CD8-positive, alpha-beta memory T cell (primary cell): ENCODE measurements at places on chromosomes 2 and 18.

DNA sequence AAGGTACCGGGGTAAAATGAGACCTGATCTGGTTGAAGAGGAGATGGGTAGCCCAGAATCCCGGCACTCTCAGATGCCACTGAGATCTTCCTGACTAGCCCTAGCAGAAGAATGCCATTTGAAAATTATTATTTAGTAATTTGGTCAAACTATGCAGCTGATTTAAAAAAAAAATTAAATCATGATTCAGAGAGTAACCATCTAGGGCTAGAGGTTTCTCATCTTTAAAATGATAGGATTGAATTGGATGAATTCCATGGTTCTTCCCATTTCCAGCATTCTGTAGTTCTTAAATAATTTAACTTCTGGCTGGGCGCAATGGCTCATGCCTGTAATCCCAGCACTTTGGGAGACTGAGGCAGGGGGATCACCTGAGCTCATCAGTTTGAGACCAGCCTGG, 106.1 kb downstream of the MYO1B start:
- DNase-seq, result no peak

- DNase-seq, result no peak
Measured at GRCh38 chr2:118430510-118431164, 342.4 kb downstream of the INSIG2 start.

DNA sequence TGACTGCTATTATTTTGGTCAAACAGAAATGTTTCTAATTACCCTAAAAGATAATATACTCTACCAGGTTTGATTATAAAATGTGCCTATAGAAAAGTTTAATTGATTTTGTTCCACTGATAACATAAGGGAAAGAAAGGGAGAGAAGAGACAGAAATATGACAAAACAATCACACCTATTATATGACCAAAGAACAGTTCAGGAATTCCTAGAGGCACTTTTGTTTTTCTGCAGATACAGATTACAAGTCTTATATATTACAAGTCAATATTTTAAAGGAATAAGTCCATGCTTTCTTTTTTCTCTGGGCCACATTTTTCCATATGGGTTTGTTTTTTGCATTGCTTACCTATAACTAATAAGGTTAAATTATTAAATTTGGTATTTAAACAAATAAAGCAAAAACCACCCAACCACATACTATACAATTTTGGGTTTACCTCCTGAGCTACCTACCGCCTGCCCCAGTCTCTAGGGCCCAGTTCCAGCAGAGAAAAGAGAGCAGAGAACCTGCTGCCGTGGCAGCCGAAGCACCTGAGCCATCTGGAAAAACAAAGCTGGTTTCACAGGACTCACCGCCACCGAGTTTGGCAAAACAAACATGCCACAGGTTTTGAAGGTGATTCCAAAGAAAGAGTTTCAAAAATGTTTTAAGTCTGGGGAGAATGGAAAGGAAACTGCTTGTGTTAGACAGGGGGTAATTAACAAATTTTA, 92.1 kb downstream of the DYM start:
- no peak for DNase-seq

DNA sequence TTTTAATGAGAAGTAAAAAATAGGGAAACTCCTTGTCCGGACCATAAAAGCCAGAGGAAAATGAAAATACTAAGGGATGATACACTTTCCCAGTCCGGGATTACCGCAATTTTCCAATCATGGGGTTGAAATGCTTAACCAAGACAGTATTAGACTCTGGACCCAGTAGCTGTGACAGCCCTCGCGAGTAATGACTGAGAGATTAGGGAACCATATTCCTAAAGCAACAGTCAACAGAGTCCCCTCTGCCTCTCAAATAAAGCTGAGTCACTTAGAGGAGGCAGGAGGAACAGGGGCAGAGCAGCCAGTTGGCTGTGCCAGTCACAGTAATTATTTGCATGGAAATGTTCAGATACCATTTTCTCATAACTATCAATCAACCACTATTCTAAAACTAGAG, 34.8 kb downstream of the GPATCH11 start:
- DNase-seq, result no peak

GRCh38 chr2:181907057-181907456, 15.5 kb downstream of the ITPRID2 start:
- no peak for DNase-seq

- DNase-seq, result no peak
Measured at GRCh38 chr2:230209422-230210051, 10.2 kb downstream of the SP110 start.

- no peak for DNase-seq
Measured at GRCh38 chr2:97654309-97654708, 8.4 kb downstream of the COX5B start.

DNA sequence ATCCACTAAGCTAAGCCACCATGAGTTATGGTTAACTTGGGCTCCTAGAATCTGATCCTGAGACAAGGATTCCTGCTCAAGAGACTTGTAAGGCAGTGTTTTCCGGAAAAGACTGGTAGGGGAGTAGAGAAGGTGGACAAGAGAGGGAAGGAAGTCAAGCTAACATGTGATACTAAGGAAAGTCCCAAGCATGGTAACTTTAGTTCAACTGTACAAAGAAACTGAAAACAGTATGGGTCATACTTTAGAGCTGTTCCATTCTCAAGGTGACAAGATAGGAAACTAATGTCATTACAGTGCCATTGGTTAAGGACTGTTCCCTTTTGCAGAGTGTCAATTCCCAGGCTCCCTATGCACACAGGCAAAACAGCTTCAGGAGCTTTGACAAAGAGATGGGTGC, 5.8 kb downstream of the MYO5B start:
- no peak for DNase-seq

- DNase-seq, result no peak
Measured at GRCh38 chr2:217479566-217479965, 523.2 kb downstream of the TNS1 start.

DNA sequence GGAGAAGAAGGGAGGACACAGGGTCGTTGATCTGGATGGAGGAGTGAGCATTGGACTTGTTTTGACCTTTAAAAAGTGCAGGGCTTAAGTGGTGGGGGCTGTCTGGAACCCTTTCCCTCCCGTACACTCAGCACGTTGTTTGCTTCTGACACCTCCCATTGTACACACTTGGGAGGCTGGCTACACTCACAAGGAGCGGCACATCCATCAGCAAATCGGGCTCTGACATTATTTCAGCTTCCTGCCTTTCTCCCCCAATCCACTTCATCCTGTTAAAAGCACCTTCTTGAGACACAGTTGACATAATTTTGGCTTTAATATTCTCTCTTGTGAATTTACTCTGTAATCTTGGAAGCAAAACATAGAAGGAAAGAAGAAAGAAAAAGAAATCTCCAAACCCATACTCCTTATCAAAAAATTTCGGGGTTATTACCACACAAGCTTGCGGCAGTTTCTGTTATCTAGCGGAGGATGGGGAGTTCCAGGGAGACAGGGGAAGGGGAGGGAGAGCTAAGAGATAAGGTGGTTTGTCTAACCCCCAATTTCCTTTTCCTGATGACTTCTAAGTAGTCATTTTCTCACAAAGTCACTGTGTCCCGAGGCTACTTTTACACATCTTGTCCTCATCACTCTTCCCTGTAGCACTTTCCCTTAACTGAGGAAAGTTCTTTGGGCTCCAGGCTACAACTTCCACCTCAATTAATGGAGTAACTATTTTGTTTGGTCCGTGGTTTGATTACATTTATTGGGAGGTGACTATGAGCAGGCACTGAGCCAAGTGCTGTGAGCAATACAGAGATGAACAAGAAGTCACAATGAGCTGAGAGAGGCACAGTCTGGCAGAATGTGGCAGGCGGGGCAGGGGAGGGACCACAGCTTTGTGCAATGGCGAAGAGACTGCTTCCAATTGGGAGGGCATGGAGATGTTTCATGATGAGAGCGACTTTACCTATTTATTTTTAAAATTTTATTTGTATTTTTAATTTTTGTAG, 240.1 kb upstream of the MEX3C start:
- no peak for DNase-seq

DNA sequence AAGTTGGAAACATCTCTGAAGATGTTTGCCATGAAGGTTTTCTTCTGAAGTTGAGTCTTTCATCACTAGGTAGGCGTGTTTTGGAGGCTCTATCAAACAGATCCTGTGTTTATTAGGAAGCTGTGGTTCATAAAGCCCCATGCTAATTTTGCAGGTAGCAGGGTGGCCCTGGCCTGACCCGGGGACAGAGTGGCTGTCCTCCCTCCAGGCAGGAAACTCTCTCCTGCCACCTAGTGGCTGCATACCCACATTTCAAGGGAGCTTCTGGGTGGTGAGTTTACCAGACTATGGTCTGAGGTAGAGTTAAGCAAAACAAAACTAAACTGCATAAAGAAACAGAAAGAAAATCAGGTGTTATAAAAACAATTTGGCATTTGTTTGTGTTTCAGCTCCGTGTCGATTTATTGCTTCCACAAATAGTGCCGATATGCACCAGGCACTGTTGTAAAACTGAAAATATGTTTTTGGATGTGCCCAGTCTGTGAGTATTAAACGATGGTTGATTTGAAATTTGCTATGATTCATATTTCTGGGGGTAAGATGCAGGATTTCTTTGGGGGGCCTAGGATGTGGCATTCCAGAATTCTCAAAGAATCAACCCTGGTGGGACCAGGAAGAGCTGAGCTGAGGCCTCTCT, 26.0 kb upstream of the IL37 start:
- peak; percentile 52 for DNase-seq

DNA sequence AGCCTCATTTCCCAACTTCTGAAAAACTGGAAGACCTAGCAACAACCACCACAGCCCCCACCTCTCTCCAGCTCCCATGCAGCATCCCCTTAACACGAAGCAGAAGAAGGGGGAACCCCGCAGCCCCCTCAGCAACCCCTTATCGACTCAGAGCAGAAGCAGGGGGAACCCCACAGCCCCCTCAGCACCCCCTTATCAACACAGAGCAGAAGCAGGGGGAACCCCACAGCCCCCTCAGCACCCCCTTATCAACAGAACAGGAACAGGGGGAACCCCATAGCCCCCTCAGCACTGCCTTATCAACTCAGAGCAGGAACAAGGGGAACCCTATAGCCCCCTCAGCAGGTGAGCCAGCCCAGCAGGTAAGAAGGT, 6.7 kb downstream of the SLC66A2 start:
- DNase-seq, result no peak

DNA sequence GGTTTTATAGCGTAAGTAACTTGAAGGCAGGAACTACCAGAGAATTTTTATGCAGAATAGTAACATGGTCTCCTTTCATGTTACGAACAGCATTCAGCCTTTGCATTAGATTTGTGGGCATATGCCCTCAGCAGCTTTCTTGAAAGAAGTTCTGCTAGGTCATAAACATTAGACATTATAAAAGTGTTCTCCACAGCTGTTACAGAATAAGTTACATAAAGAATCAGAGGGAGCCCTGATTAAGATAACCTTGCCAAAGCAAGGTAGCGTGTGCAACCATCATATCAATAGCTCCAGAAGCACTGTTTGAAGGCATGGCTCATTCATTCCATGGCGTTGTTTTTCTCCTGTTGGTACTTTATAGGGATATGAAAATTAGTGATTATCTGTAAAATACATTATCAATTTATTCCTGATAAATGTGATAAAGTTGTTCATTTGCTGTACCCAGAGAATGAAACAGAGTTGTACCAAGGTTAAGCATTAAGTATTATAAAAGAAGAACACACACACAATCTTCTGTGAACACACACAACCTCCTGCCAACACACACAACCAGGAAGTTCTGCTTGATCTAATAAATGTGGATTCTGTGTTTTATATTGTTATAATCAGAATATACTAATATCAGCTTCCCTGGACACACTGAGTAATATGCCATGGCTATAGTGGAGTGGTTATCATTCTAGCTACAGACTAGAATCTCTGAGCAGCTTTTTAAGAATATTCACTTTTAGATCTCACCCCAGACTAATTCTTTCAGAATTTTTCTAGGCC, 286.7 kb upstream of the SLC39A10 start:
- no peak for DNase-seq

GRCh38 chr18:48819781-48820482, 130.8 kb downstream of the SMAD7 start:
- no peak for DNase-seq

- DNase-seq, result no peak
Measured at GRCh38 chr2:216661639-216662375, 28.6 kb downstream of the IGFBP2 start.

DNA sequence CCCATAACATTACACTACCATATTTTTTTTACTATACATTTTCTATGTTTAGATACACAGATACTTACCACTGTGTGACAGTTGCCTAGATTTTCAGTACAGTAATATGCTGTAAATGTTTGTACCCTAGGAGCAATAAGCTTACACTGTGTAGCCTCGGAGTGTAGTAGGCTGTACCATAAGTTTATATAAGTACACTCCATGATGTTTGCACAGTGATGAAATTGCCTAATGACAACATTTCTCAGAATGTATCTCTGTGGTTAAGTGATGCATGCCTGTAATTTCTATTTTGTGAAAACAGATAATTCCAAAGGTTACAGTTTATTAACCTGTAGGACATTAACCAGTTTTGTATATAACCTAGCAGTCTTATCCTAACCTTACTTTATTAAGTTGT, 128.1 kb upstream of the RBMS1 start:
- no peak for DNase-seq

DNA sequence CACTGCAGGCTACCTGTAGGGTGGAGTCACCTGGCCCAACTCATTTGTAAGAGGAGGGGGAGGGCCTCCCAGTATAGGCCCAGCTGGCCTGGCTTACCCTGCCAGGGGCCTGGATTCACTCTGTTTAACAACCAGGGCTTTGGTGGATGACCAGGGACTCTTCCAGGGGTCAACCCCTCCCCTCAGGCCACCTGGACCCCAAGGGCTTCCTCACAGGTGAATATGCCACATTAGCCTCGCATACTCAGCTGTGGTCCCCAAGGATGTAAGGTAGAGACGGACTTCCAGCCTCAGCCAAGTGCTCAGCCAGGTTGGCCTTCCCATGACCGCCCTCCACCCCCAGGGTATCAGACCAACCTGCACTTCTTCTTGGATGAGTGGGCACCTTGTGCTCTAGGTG, 8.8 kb upstream of the SH3RF3 start:
- DNase-seq, result no peak

GRCh38 chr2:191748528-191749180, 70.7 kb downstream of the NABP1 start:
- DNase-seq, result no peak

DNA sequence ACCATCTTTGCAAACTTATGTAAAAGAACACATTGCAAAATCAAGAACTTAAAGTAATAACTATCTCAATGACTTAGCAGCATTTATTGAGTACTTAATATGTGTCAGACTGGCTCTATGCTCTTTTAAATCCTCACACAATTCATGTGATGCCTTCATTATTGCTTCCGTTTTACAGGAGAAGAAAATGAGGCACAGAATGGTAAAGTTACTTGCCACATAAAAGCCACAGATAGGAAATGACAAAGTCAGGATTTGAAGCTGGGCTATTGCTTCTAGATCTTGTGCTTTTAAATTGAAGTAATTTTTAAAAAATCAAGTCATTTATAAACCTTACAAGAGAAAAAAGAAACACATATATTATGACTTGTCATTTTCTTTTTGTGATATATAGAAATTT, 174.2 kb downstream of the WDR7 start:
- DNase-seq, result no peak

- no peak for DNase-seq
Measured at GRCh38 chr2:220959391-220959802, 612.7 kb downstream of the EPHA4 start.

GRCh38 chr2:55140316-55141219, 90.3 kb upstream of the RTN4 start:
- DNase-seq, result no peak
